ENCODE measurements at places on chromosomes 2 and 18.
A peak's percentile ranks its signal among the peaks of the same experiment; 100 is the strongest.

- no peak for DNase-seq
Measured at GRCh38 chr2:15388406-15389325, 172.5 kb downstream of the NBAS start.

GRCh38 chr2:104860451-104860790, 6.5 kb downstream of the POU3F3 start:
- DNase-seq = no peak

DNA sequence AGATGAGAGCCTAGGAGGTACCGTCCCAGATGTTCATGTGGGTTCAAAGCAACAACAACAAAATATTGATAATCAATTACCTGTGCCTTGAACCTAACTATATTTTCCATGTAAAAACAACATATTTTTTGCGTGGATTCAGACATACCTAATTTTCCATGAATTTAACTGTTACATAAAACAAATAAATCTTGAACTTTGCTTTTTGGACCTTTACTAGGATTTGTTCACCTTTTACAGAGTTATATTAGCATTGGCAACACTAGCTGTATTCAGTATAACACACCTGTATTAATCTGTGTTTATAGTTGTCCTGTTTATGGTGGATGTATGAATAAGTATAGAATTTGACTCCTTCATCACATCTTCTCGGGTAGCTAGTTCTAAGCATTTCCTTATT, 115.8 kb upstream of the STON1 start:
- no peak for DNase-seq

GRCh38 chr2:241309684-241310117, 5.8 kb downstream of the HDLBP start:
- DNase-seq = peak; percentile 73

GRCh38 chr2:63886445-63886844, 44.7 kb downstream of the UGP2 start:
- no peak for DNase-seq

GRCh38 chr2:122754561-122754960, 999.1 kb downstream of the TSN start:
- DNase-seq = no peak

GRCh38 chr18:48419277-48420022, 10.3 kb upstream of the ZBTB7C start:
- no peak for DNase-seq

GRCh38 chr2:241948299-241948897, 78.9 kb downstream of the RTP5 start:
- no peak for DNase-seq

GRCh38 chr2:39568561-39569006, 97.1 kb upstream of the TMEM178A start:
- no peak for DNase-seq

DNA sequence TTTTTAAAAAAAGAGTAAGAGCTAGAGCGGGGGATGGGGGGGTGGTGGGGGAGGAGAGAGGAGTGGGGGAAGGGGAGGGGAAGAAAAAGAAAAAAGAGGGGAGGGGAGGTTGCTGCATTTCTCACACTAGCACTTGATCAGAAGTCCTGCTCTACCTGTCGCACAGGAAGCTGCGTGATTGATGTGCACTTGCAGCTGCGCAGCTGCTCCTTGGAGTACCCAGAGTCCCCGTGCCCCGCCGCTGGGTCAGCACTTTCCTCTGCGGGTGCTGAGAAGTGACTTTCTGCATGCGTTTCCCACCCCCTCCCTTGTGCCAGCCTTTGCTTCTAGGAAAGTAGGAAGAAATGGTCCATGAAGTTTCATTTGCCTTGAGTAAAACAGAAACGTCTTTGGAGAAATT, 297.3 kb downstream of the ETAA1 start:
- no peak for DNase-seq

GRCh38 chr2:24724111-24724775, 68.9 kb downstream of the PTRHD1 start:
- no peak for DNase-seq

DNA sequence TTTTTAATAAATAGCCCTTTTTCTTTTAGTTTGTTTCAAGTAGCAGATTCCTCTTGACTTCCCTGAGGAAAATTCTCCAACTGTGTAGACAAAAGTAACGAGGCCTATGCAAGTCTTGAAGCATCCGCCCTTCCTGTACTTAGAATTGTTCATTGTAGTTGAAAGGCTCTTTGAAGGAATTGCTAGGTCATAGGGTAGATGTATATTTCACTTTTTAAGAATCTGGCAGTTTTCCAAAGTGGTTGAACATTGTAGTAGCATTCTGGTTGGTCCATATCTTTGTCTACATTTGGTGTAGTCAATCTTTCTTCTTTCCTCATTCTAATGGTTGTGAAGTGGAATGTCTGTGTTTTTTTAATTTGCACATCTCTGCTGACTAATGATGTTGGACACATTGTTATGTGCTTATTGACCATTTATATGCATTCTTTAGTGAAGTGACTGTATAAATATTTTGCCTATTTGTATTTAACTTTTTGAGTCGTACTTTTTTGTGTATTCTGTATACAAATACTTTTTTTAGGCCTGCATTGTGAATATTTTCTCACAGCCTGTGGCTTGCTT, 5.6 kb upstream of the SERPINB11 start:
- DNase-seq = no peak

- no peak for DNase-seq
Measured at GRCh38 chr2:38074764-38075506, 1.0 kb downstream of the CYP1B1 start.

GRCh38 chr2:9146646-9147045, 60.0 kb upstream of the ASAP2 start:
- DNase-seq = no peak

GRCh38 chr18:67735506-67735905, 219.0 kb upstream of the DSEL start:
- DNase-seq = no peak

GRCh38 chr2:55073000-55073983, 23.0 kb upstream of the RTN4 start:
- DNase-seq = no peak

DNA sequence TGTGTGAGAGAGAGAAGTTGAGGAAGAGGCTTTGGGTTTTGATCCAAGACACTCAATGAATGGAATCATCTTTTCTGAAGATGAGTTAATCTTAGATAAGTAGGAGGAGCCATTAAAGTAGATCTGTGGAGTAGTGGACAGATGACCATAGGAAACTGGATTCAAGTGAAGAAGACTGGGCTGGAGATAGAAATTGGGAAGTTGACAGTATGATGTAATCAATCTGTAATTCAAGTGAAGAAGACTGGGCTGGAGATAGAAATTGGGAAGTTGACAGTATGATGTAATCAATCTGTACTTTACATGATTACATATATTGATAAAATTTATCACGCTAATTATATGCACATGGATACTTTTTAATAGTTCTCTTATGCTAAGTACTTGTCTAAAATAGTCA, 92.8 kb downstream of the PHLPP1 start:
- no peak for DNase-seq

DNA sequence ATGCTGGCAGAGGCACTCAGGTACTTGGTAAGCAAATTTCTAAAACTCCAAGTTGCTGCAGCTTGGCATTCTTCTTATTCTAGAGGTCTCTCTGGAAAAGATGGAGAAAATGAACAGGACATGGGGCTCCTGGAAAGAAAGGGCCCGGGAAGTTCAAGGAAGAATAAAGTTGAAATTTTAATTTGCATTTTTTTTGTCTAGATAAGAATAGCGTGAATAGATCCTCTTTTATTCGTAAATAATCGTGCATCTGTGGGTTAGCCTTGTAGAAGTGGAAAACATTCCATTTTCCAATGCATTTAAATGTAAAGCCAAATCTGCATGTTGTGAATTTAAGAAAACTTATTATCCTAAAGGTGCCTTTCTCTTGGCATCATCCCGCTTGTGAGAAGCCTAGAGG, 61.0 kb downstream of the TNFRSF11A start:
- DNase-seq = no peak

- no peak for DNase-seq
Measured at GRCh38 chr2:40103590-40103989, 324.5 kb upstream of the THUMPD2 start.

- no peak for DNase-seq
Measured at GRCh38 chr2:61450144-61450543, 20.7 kb downstream of the USP34 start.

All from CD4-positive, alpha-beta T cell treated with Interleukin-6 at 100 ng/mL for 8 hours (primary cell).